ENCODE measurements at places on chromosomes 3 and 15. TPM values are rescaled to one million over a fixed set of nuclear protein-coding genes. Genes with fewer than 3 reads are reported as not detected.

DNA sequence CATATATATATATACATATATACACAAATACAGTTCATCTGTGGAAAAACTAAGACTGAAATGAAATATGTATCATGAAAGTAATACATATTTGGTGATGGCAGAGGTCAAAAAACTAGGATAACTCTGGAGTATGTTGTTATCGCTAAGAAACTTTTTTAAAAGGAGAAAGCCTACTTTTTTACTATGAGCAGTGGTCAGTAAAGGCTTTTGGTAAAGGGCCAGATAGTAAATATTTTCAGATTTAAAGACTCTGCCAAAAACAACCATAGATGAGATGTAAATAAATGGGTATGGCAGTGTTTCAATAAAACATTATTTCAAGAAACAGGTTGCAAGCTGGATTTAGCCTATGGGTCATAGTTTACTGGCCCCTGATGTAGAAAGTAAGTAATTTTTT is 93.8 kb upstream of the TGFBR2 start:
- DNase-seq: no peak

DNA sequence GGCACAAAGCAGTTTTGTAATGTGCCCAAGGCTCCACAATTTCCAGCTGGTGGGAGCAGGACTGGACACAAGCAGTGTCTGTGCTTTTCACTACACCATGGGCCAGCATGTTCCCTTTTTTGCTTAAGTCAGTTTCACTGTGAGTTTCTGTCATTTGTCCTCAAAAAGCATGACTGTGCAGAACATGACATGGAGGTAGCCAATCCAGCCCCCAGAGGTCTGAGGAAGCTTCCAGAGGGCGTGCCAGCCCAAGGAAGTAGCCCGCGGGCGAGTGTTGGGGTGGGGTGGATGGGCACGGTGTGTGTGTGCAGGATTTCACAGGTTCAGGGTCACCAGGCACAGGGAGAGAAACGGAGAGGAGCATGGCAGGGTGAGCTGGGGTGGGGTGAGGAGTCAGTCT is 8.0 kb upstream of the EEFSEC start:
- peak; percentile 36 for DNase-seq

- no peak for DNase-seq
Measured at GRCh38 chr3:10310578-10310977, 10.3 kb downstream of the SEC13 start.

DNA sequence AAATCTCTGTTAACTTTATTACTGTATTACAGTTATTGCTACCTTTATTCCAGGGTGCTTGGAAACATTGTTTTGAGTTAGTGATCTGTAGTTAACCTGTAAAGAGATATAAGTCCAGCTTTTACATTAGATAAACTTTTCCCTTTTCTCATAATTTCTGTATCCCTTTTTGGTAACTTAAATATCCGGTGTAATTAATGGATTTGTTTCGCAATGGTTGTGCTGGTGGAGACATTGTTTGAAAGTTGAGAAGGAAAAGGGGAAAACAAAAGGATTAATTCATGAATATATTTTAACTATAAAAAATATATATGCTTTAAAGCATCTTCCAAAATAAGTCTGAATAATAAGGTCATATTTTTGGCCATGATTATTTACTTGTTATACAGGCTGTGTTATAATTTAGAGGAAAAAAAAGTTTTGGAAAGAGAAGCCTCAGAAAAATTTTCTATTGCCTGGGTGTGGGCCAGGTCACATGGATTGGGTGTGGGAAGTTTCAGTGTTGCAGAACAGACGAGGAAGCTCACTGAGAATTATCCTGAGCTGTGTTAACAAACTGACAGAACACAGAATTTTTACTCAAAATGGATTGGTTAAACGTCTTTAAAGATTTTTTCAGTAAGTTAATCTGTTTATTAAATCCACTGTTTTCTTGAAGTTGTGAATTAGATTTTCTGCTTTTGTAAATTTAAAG is 27.7 kb upstream of the IL20RB start:
- no peak for DNase-seq

GRCh38 chr3:39107388-39108199 is at the start of the genes GORASP1 and TTC21A:
Gene GORASP1 (minus strand): TSS chr3:39107627. CDS start chr3:39107541, 86 bp downstream.
Gene TTC21A (plus strand): TSS chr3:39107680. CDS start chr3:39107838, 158 bp downstream.
- DNase-seq: peak; percentile 77

DNA sequence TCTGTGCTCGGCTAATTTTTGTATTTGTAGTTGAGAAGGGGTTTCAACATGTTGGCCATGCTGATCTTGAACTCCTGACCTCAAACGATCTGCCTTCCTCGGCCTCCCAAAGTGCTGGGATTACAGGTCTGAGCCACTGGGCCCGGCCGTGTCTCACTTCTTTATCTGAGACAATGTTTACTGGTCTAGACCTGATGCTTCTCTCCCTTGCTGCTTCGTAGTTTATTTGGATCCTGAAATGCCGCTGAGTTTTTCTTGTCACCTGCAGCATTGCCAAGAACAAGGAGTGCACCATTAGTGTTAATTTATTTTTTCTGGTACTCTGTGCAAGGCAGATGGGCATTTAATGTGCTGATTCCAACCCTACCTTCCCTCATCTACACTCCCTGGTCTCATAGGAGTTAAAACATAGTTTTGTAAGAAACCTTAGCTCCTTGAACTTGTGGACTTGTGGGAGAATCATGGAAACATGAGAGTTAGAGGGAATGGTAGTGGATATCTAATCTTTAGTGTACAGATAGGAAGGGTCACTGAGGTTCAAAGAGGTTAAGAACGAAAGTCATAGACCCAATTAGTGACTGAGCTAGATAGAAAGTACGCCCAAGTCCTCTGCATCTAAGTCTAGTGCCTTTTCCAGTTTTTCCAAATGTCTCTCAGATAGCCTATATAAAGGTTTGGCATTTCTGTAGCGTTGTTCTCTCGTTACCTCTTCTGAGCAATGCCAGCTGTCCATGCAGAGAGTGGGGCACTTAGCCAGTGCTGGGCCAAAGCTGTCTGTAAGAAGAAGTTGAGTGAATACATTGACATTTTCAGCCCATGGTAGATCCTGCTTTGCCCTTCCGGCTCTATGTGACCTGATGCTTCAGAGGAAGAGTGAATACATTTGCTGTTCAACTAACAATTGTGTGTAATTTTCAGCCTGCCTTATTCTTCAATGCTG is 244.1 kb downstream of the LPP start:
- no peak for DNase-seq

GRCh38 chr3:42169579-42170120 is 78.5 kb downstream of the TRAK1 start:
- DNase-seq: no peak

GRCh38 chr3:196642434-196642833 is 2.9 kb downstream of the NRROS start:
- DNase-seq: no peak

DNA sequence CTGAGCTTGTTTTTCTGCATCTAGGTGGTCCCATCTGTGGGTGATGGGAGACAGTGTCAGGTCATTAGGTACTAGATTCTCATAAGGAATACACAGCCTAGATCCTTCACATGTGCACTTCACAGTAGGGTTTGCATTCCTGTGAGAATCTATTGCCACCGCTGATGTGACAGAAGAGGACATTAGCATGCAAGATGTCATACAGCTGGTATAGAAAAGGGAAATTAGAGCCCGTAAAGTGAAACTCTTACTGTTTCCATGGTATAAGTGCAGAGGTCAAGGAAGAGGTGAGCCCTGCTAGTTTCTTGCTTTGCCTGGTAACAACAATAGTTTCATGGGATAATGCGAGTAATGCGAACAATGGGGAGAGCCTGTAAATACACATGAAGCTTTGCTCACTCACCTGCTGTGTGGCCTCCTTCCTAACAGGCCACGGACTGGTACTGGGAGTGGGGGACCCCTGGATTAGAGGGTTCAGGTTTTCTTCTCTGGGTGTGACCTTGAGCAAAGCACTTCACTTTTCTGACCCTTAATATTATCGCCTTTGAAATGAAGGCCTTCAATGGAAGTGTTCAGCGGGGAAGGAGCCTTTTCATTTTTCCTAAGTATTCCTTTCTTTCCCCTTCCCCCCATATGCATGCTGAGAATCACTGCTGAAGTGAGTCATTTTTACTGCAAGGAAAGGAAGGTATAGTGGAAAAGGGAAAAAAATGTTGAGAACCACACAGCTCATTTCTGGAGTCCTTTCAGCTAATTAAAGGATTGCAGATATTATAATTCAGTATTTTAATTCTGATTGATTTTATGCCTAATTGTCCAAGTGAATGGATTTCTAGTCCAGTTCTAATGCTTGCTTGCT is 286.4 kb downstream of the UBE2E2 start:
- no peak for DNase-seq

DNA sequence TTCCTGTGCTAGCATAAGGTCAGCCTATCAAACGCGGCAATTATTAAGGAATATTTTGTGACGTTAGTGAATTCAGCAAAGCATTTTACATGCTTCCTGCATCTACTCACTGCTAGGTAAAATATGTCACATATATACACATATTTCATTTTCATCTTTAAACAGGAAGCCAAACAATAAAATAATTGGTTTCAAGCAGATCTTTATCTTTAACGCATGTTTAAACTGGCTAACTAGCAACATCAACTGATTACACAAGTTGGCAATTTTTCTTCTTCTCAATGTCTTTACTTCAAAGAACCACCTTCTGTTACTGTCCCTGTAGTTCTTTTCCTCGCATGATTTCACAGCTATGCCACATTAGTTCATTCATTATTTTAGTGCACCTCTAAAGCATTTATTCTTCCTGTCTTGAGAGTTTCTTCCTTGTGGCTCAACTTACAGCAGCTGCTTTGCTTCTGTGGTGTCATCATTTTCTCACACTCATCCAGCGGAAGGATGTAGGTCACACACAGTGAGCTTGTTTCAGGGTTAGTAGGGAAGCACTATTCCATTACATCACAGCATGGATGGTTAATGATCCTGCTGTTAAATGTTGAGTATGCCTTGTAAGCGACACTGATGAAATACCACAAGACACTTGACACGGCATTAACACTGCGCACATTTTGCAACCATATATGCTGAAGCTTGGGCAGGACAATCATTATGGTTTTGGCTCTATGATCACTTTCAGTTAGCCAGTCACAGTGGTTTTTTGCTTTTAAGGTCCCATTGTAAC is 2.3 kb upstream of the BCHE start:
- DNase-seq: no peak

GRCh38 chr3:71537211-71537611 is 46.3 kb downstream of the FOXP1 start:
- no peak for DNase-seq

DNA sequence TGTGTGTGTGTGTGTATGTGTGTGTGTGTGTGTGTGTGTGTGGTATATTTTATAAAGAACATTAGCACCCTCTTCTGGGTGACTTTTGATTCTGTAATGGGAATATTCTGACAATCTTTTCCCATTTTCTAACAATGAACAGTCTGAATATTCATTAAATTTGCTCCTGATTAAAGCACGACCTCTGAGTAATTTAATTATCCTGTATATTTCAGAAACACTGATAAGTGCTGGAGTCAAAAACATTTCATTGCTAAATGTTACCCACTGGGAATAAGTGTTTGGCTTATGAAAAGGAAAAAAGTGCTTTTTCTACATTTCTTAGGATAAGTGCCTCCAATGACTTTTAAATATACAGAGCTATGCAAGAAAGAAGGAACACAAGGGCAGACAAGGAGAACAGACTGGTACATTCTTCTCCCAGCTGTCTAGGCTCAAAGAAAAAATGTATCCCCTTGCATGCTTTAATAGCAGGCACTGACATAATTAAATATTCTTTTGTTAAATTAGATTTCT is 32.3 kb upstream of the SYNPR start:
- no peak for DNase-seq

- no peak for DNase-seq
Measured at GRCh38 chr15:70189826-70190695, 92.3 kb upstream of the TLE3 start.

DNA sequence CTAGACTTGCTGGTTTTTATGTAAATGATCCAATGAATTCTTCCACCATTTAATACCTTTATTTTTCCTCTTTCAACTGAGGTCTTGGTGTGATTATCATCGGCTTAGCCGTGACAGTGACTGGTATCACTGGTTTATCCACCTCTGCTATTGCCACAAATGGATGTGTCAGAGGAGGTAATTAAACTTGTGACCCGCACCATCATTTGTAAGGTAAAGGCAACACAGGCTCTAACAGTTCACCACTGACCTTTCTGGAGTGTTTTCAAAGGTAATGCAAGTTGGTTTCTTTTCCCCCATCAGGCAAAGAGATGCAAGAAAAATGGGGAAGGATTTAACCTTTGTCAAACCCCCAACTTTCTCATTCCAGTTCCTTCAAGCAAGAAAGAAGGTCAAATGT is 19.7 kb downstream of the SLC12A1 start:
- DNase-seq: no peak

GRCh38 chr3:9710174-9710739 is 6.6 kb downstream of the CPNE9 start:
- no peak for DNase-seq

DNA sequence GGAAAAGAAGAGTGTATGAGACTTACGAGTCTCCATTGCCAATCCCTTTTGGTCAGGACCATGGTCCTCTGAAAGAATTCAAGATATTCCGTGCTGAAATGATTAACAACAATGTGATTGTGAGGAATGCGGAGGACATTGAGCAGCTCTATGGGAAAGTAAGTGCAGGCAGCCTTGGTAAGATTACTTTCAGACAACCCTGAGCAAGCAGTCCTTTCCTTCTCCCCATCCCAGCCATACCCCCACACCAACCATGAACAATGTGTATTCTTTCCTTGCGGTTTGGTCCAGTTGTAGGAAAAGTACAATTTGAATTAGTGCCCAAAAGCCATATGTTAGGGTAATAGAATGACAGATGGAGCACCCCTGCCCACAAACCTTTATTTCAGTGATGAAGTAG is 5.6 kb downstream of the TSEN2 start:
- DNase-seq: no peak

- DNase-seq: no peak
Measured at GRCh38 chr15:63006032-63006878, 36.3 kb upstream of the TPM1 start.

GRCh38 chr3:152123457-152123856 is 145.3 kb upstream of the MBNL1 start:
- DNase-seq: no peak

Gene GJD2
- not detected for total RNA-seq

Gene UCN2
- not detected for total RNA-seq

Gene SLCO2A1
- total RNA-seq: not detected

Gene CPOX
- 88.5 TPM for total RNA-seq

Gene CSTA
- total RNA-seq: not detected

Gene ENTPD3
- total RNA-seq: not detected

Gene STAB1
- not detected for total RNA-seq

Gene IL16
- 118 TPM for total RNA-seq

Gene GATA2
- 0.28 TPM for total RNA-seq

Gene SPPL2A
- 76.8 TPM for total RNA-seq

Gene BRPF1
- 50.1 TPM for total RNA-seq

All from activated CD8-positive, alpha-beta memory T cell treated with anti-CD3 and anti-CD28 coated beads, Interleukin-2, amount 10 ng/mL, durations not matched to agents 7 days and 5 days (primary cell).